ENCODE measurements at places on chromosomes 1 and 21.

DNA sequence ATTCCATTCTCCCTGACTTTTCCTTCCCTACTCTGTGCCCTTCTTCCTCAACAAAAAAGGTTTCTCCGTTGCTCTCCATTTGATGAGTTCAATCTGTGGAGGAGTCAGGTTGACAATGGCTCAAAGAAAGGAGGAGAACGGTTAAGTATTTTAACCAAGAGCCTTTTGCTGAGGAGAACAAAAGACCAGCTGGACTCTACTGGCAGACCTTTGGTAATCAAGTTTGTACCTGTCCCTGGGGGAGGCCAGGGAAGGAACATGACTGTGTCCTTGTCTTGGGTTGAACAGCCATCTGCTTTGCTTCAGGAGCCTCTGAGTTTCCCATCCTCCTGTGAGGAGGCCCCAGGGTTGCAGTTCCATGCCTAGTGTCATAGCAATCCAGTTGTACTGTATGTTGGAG lies 29.9 kb downstream of the TTF2 start:
- DNase-seq = no peak

GRCh38 chr1:92599184-92599583 lies 112.5 kb upstream of the GFI1 start:
- DNase-seq = no peak

GRCh38 chr21:42621819-42622177 lies 31.6 kb upstream of the PDE9A start:
- no peak for DNase-seq

- no peak for DNase-seq
These were observed 285.4 kb downstream of the SMYD3 start for GRCh38 chr1:246221485-246222255.

GRCh38 chr21:35150562-35151226 lies 101.6 kb upstream of the RUNX1 start:
- DNase-seq = peak; percentile 61

DNA sequence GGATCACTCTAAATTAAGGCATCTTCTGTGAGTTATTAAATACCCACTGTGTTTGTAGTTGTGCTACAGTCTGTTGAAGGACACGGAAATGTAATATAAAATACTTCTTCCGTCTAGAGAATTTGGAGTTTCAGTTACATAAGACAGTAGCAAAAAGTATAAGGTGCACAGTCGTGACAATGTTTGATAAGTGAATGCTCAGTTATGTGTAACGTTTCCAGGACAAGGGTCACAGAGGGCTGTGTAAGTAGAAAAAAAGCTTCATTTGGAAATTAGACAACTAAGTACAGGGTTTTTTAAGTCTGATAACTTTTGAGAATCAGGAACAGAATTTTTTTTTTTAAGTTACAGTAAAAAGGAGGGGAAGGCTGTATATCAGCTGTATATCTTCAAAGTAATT lies 27.5 kb downstream of the SRSF11 start:
- DNase-seq = no peak

GRCh38 chr1:21261551-21262292 lies 28.5 kb downstream of the ECE1 start:
- peak; percentile 56 for DNase-seq

DNA sequence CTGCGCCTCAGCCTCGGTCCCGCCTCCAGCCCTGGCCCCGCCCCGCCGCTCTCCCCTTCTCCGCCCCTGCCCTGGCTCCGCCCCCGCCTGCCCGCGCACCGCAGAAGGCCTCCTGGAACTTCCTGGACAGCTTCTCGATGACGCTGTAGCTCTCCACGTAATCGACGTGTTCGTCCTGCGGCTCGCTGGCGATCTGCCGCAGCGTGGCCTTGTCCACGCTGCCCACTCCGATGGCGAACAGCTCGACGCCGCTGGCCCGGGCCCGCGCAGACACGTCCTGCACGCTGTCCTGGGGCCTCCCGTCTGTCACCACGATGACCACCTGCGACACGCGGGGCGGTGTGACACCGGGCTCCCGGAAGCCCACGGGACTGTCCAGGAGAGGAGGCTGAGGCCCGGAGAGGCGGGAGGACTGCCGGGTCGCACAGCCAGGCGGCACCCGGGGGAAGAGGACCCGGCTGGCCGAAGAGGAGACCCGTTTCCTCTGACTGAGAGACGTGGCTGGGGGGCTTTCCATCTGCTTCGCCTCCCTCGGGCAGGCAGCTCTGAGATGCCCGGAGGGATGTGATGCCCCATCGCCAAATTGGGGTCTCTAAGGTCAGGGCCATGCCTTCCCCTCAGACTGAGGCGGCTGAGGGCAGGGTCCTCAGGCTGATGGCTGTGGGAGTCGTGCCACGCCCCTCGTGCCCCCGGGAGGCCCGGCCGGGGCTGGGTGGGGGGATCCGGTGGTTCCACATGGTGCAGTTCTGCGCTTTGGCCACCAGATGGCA lies 4.6 kb downstream of the MATN1 start:
- DNase-seq = peak; percentile 90

- DNase-seq = no peak
These were observed 30.5 kb downstream of the CASZ1 start for GRCh38 chr1:10765734-10766478.

DNA sequence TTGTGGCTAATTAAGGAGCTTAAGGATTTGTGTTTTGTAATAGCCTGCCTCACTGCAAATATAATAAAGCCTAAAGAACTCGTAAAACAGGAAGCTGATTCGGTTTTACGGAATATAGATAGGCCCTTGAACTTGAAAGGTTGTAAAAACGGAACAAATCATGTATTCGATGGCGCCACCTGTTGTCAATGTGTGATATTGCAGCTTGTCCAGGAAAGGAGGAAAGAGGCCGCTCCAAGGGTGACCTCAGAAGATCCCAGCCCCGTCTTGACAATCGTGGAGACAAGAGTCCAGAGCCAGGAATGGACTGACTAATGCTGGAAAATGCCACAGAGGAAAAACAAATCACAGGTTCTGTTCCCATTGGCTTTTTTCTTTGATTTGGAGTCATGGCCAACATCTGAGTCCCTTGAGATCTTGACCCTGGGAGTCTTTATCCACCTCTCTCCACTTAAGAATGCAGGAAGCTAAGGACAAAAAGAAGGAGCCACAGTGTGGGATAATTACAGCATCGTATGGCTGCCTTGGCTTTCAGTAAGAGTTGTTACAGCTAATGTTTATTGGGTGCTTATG lies 7.0 kb upstream of the IGSF21 start:
- no peak for DNase-seq

DNA sequence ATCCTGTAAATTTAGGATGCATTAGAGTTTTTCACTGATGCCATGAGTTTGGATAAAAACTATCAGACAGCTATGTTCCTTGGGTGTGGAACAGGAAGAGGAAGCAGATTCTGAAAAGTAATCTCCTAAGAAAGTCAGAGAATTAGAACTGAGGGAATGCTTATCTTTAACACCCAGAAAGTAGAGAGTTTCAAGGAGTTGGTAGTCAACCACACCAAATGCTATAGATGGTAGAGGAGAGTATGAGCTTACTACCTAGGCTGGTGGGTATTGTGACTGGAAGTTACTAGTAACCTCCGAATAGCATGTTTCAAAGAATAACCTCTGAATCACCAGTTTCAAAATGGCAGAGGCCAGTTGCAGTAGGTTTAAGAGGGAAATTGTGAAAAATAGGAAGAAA lies 288.0 kb downstream of the HMCN1 start:
- no peak for DNase-seq

DNA sequence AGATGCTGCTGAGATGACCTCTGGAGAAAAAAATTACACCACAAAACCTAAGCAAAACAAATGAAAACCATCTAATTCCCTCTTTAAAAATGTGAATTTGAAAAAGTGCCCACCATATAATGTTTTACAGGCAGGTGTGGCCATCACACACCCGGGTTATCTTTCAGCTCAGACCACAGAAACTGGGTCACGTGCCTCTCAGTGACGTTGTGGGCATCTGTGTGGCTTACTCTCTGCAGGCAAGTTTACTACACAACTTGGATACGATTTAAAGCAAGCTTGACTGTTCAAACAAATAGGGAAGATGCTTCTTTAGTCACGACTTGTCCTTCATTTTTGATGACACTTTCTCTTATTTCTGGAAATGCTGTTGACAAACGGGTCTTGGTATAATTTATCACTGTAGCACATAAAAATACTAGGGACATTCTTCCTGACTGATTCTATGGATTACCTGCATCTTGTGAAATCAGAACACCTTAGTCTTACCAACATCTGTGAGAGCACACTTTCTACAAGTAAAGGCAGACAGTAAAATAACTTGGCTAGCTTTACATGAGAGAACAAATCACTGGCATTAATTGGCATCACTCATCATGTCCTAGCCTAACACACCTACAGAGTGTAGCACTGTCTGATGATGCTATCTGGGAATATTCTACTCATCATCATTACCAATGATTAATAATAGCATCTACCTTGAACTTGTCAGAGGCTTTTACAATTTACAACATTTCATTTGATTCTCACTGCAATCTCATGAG lies 89.3 kb upstream of the EDEM3 start:
- no peak for DNase-seq

- no peak for DNase-seq
These were observed 18.6 kb upstream of the PTPRC start for GRCh38 chr1:198620218-198620617.

DNA sequence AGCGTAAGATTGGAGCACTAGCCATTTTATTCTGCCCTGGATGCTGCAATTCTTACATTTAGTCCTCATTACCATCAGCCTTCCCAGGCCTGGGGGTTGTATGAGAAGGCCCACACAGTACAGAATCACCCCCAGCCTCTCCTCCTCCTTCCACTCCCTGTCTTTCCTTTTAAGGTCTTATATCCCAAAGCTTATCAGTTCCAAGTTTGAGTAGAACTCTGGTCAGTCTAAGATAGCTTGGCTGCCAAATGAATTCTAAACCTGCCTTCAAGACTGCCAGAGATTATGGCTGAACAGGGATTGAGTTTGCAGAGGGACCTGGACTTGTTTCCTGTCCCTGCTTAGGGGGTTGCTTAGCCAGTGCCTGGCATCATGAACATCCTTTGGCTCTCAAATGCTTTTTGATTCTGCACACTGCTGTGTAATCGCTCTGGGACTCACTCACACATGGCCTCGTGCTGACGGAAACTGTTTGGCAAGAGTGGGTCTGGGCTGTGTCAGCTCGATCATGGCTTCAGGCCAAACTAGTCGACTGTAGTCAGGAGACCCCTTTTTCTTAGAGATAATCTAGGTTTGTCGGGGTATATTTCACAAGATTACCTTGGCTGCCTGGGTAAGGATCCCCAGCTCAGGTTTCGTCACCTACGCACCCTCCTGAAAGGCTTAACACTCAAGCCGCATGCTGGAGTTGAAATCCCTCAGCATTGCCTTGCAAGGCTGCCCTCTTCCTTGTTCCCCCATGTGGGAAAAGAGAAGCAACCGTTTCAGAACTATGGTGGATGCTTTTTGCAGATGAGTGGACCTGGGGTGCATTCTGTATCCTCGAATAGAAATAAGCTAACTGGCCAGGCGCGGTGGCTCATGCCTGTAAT lies 252.6 kb downstream of the NFIA start:
- no peak for DNase-seq

GRCh38 chr21:45912611-45913417 lies 68.8 kb upstream of the COL6A1 start:
- no peak for DNase-seq

GRCh38 chr1:109649491-109649914 lies 6.4 kb upstream of the GSTM4 start:
- DNase-seq = no peak

DNA sequence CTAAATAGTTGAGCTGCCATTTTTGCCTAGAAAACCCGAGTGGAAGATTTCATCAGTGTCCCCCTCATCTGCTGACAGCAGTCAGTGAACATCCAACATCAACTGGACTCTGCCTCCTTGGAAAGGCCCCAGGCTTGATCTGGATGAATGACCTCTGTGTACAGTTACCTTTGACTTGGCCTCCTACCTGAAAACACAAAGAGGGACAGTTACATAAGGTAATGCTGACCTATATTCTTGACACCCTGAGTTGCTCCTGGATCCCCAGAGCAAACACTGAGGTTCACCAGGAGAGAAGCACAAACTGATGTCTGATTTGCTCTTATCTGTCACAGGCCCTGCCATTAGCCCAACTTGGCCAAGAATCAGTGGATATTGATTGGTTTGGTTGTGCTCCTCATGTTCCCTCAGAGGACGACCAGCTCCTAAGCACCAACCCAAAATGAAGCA lies 138.9 kb downstream of the PROX1 start:
- DNase-seq = no peak

DNA sequence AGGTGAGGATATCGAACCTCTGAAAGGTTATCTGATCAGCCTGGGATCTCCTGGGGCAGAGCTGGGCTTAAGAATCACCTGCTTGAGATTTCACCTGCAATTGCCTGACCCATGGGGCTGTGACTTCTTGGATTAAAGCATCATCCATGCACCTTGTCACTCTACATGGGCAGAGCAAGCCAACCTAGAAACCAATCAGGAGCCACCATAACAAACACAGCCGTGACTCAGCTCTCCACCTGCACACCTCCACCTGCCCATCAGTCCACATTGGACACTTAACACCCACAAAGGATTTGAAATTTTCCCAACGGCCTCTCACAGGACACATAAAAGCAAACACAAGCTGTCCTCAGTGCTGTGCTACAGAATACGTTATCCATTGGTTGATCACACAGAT lies 35.1 kb upstream of the ETS2 start:
- DNase-seq = no peak

DNA sequence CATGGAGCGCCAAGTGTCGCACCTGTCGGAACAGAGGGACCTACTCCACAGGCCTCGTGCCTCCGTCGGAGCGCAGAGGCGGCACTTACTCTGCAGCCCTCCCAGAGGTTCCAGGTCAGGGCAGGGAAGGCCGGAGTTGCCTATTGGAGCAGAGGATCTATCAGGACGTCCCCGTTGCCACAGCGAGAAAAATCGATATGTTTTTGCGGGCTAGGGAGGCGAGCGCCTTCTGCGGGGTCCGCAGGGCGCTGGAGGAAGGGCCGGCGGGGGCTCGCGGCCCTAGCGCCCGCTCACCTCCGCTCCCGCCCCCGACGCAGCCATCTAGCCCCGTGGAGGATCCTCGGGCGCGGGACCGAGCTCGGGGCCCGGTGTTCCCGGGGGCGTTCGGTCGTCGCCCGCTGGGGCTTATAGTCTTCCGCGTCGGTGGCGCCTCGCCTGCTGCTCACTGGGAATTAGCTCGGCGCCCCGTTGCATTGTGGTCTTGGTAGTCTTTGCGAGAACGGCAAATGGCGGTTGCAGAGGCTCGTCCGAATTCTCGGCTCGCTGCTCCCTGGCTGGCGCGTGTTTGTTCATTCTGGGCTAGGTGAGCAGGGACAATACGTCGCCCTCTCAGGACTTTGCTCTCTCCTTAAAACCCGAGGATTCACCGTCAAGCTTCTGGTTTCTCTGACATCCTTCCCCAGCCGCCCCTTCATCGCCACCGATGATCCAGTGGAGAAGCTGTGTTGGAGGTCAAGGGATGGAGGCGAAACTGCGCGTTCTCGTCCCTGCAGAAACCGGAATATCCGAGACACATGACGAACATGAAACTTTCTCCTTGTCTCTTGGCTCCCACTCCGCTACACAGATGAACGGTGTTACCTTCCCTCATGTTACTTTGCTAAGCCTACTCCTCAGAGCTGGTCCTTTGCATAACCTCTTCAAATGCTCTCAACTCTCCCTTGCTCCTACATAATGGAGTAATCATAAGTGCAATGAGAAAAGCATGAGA lies at the start of gene JTB:
Gene JTB, minus strand, starts transcription at position 425 of the 991 bp plus-strand sequence. Its CDS starts 422 bp downstream, at position 3.
- peak; percentile 73 for DNase-seq

- DNase-seq = no peak
These were observed 21.3 kb downstream of the ATPAF1 start for GRCh38 chr1:46646844-46647243.

GRCh38 chr1:176939993-176940392 lies 224.5 kb downstream of the ASTN1 start:
- DNase-seq = no peak

GRCh38 chr1:12142141-12142823 lies 24.5 kb upstream of the TNFRSF1B start:
- DNase-seq = no peak

All from bone marrow (tissue), 2 donors.